ENCODE measurements at places on chromosomes 4 and X. TPM values are rescaled to one million over a fixed set of nuclear protein-coding genes. Genes with fewer than 3 reads are reported as not detected.

- no peak for DNase-seq
These were observed 1530.9 kb upstream of the PABPC4L start for GRCh38 chr4:135732448-135732847.

DNA sequence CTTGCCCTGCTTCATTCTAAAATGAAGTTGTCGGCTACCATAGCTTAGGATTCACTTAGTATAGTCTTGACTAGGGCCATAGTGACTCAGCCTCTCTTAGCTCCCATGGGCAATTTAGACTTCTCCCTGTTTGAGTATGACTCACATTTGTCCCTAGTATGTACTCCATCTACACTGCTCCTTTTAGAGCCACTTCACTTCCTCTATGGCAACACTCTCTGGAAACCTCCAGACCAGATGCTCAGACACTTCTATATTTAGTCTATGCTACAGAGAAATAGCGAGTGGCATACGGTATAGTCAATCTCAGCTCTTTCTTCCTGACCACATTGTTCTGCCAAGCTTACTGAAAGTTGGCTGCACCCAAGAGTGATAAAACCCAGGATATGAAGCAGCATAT, 11.2 kb downstream of the MEPE start:
- no peak for DNase-seq

DNA sequence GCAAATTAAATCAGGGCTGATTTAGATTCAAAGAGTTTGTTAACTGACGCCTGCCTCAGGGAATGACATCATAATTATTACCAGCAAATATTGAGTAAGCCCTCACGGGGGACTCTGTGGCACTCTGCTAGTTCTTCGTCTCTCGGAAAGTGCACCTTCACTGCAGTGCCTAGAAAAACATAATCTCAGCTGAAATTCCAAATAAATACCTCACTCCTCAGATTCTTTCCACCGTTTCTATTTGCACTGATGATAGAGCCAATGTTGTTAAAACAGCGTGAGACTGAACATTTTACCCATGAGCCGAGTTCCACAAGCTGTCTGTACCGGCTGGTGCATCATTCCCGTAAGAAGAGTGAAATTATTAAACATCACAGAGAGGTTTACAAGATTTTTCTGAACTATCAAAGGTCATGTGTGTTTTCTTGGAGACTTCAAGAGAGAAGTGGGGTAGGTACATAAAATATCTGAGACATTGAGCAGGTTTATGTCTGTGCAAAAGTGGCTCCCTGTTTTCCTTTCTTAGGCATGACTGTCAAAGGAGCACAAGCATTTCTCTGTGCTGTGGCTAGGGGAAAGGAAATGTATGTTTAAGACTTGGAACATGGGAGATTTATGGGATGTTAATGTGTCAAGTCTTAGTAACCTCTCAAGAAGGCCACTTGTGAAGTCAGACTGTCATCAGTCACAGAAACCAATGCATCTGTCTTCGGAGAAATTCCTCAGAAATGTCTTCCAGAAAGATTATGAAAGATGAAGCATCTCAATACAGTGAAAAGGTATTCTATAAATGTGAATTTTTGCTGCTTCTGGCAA, 119.6 kb downstream of the CBLL2 start:
- DNase-seq = no peak

DNA sequence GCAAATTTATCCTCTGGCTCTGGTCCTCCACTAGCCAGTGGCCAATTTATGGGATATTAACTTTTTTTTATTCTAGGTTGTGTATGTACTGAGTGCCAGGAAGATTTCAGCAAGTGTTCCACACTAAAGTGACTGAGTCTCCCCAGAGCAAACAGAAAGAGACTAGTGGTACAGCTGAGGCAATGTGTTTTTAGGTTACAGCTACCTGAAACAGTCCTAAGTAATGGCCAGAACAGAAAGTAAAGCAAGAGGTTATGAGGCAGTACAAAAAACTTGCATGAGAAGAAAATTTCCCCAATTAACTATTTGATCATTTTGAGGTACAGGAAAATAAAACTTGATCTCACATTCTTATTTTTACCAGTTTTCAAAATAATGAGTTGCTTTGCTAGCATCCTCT, 31.2 kb downstream of the PRDM8 start:
- DNase-seq = no peak

The LRP2BP gene
- 0.49 TPM for total RNA-seq

All from vagina (tissue), 2 donors.